Head of caudate nucleus (tissue), 42 donors: ENCODE measurements at places on chromosomes 2 and 18.

DNA sequence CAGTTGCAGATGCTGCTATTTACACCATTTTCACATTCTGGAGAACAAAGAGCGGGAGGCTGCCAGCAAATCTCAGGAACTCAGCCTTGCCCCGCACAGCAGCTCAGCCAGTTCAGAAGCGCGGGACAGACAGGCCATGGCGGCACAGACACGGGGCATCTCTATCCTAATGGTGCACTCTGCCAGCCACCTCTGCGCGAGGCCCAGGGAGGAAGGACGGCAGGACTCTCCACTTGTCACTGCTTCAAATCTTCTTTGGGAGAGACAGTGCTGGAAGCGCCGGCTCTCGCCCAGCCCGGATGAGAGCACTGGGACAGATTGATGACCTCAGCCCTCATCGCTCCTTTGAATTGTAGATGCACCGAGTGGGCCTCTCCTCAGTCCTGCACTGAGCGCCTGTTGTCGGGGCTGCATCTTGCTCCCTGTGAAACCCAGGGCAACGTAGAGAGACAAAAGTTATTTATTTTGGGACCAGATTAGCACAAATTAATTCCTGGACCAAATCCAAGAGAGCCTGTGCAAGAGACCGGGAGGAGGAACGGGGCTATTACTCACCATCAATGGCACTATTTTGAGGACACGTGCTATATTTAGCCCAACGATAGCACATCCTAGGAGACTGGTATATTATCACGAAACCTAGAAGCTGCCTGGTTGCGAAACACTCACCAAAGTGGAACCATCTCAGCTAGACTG is 211.4 kb upstream of the SMIM21 start:
- peak; percentile 62 for DNase-seq

DNA sequence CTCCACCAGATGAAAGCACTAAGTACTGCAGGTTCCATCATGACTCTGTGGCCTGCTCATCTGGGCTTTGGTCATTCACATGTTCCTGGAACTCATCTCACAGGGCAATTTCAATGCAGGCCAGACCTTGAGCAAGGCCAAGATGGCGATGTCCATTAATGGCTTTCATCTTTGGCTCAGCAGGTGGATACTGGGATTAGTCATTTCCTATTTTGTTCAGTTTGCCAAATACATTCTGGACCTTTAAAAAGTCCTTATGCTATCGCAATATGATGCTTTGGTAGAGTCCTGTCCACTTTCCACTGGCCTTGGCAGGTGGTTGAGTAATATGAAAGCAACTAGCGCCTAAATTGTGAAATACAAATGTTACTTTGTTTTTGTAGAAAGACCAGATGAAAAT is 170.1 kb upstream of the REV1 start:
- DNase-seq: no peak

DNA sequence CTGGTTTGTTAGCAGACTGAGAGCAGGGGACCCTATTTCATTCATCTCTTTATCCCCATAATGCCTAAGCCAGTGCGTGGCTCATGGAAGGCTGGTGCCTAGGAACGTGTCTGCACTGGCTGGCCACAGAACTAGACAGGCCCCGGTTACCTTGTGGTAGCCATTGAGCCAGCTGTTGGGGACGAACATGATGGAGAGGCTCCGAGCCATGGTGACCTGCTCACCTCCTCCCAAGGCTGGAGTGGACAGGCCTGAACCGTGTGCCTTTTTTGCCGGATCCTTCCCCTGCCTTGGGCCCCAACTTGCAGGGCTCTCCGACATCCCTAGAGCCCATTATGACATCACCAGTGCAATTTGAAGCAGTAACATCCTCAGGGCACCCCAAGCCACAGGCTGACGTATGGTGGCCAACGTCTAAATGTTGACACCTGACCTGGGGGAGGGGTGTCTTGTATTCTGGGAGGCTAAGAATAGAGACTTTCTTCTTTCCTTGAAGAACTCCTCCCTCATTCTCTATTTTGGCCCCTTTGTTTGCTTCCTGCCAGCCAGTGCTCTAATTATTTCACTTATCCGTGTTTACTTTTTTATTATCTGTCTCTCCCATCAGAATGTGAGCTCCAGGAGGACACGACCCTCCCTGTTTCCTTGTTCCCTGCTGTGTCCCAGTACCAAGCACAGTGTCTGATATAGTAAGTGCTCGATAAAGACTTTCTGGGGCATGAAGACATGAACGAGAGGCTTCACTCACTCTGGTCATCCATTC is 12.2 kb upstream of the DNPEP start:
- DNase-seq: no peak

DNA sequence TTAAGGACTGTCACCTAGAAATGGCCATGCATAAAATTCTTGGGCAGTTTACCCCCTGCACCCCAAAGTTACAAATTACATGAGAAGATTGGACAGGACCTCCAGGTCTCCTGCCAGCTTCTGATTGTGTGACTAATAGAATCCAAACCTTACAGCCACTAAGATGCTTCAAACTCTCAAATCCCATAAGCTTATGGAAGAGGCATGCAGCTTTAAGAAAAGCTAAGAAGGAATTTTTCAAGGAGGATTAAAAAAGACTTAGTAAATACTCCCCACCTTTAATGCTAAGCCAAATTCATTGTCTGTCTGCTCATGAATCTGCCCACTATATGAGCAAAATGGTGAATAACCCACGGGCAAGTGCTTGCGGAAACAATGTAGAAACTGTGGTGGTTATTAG is 86.3 kb downstream of the MAIP1 start:
- no peak for DNase-seq

- no peak for DNase-seq
Measured at GRCh38 chr2:89848114-89848513, 1156.6 kb downstream of the RPIA start.

DNA sequence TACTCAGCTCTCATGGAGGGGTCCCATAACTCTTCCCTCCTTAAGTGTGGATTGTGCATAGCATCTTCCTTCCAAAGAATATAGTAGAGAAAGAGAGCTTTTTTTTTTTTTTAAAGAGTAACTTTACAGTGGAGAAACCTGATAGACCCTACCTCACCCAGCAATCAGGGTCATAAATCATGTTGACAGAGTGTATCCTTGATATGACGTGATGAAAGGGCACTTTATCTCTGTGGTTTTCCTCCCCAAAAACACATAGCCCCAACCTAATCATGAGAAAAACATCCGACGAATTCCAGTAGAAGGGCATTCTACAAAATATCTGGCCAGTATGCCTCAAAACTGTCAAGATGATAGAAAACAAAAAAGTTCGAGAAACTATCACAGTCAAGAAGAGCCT is 29.5 kb upstream of the MEIS1 start:
- DNase-seq: no peak

DNA sequence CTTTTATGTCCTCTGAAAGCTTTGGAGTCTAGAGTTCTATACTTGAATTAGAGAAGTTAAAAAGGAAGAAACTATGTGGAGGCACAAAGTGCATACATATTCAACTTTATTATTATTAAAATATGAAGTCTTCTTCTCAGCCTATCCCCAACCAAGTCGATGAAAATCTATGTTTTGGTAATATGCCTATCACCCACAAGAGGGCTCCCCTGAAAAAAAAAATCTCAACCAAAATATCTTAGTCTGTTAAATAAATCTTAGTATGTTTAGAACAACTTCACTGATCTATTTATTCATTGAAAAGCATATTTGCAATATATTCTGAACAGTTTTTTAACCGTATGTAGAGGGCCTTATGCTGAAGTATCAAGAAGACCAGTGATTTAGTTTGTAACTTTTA is 804.5 kb downstream of the TDRD15 start:
- no peak for DNase-seq

GRCh38 chr2:27988306-27988705 is 97.8 kb downstream of the BABAM2 start:
- no peak for DNase-seq

GRCh38 chr2:156345582-156345981 is 13.1 kb upstream of the NR4A2 start:
- DNase-seq: no peak

DNA sequence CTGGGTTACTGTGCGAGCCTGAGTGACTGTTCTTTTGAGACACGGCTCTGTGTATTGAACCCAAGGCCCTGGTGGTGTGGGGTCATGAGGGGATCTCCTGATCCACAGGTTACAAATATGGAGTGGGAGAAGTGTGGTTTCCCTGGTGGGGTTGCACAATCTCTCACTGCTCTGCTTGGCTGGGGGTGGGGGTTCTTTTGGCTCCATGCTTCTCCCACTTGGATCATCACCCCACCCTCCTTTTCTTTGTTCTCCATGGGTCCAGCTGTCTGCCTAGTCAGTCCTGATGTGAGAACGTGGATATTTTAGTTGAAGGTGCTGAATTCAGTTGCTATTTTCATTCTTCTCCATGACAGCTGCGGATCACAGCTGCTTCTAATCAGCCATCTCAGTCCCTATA is 37.8 kb downstream of the AGPS start:
- no peak for DNase-seq

DNA sequence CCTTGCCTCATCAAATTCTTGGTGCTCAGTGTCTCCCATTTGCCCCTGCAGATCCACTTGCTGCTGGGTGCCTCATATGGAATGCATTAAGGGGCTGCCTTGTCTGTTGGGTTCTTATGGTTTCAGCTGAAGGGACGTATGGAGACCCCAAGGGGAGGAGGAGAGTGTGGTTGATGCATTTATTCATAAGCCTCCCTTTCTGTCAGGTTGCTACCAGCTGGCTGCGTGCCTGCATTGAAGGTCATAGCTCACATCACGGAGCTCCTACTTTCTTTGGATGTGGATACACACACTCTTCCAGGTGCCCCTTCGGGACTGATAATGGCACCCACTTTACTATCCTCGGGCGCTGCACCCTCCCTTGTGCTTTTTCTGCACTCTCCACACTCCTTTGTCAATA is 377.9 kb downstream of the SLC4A3 start:
- DNase-seq: no peak

DNA sequence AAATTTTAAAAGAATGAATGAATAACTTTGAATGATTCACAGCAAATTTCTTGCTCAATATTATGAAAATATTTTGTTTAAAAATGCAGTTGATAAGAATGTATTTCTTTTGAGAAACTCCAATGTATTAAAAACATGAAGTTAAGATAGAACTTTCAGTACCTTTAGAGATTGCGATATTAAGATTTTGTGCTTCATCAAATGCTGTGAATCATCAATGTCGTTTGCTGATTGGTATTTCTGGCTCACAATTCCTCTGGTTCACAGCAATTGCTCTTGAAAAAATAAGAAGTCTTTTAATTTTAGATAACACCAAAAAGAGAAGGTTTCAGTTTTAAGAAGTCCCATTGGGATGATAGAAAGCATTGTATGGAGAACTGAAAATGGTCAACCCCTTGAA is 228.7 kb downstream of the IKZF2 start:
- DNase-seq: no peak

DNA sequence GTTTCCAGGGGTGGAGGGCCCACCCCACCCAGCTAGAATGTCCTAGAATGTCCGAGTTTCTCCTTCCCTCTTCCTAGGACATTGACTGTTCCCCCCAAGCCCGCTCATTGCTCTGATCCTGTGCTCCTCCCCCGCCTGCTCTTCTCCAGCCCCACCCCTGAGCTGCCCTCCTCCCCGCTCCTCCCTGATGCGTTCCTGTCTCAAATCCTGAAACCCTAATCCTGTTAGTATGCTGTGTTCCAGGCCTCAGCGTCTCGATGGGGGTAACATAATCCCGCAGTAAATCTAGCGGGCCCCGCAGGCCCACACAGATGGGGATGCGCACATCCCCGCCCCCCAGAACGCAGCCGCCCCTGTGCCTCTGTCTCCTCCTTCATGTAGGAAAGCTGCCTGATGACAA is 51.3 kb downstream of the NRP2 start:
- no peak for DNase-seq

DNA sequence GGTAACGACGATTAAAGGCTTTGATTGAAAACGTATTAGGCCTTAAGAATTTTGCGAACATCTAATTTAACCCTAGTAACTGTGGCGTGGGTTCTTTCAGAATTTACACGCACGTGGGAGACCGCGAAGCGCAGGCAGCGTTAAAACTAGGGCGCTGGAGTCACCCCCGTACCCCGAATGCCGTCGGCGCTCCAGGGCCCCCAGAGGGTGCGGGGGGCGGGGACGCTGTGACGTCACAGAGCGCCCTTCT is 673 bp upstream of the SMCHD1 start:
- peak; percentile 76 for DNase-seq

DNA sequence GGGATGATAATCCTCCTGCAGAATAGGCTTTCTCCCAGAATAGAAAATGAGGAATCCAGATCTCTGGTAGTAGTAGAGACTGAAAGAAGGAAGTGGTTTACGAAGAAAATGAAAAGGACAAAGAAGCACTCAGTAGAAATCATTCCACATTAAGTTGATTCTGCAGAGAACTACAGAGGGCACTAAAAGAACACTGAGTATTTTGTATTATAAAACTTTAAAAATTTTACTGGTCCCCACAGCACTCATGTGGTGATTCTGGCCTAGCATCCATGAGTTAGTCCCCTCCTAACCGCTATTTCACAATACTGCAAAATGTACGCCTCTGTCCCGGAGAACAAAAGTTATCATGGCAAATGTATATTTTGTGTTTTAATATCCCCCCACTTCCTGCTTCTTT is 42.9 kb upstream of the SLC35F5 start:
- DNase-seq: no peak

GRCh38 chr2:9809448-9810088 is 33.7 kb upstream of the TAF1B start:
- DNase-seq: no peak

- no peak for DNase-seq
Measured at GRCh38 chr18:56815926-56816325, 164.8 kb downstream of the WDR7 start.

- DNase-seq: no peak
Measured at GRCh38 chr2:163573652-163574051, 162.2 kb downstream of the FIGN start.
